ENCODE measurements at places on chromosomes 7 and 10.

DNA sequence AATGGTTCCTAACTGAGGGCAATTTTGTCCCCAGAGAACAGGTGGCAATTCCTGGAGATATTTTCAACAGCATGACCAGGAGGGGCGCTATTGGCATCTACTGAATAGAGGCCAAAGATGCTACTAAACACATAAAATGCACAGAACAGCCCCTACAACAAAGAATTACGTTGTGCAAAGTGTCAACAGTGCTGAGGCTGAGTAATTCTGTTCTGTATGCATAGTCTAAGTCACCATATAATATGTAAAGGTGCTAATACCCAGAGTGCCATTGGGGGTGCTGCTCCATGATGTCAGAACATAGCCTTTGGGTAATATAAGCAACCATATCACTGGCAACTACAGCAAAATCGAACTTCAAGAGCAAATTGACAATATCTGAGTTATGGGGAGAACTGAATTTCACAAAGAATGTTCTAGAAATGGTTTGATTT is 213.3 kb upstream of the PHYHIPL start:
- no peak for DNase-seq

GRCh38 chr10:88467835-88468485 is 115.2 kb downstream of the RNLS start:
- DNase-seq, result no peak

- peak; percentile 8 for DNase-seq
These were observed 269.7 kb upstream of the HABP2 start for GRCh38 chr10:113283189-113283588.

GRCh38 chr10:63106111-63106755 is 26.9 kb upstream of the NRBF2 start:
- peak; percentile 72 for DNase-seq

DNA sequence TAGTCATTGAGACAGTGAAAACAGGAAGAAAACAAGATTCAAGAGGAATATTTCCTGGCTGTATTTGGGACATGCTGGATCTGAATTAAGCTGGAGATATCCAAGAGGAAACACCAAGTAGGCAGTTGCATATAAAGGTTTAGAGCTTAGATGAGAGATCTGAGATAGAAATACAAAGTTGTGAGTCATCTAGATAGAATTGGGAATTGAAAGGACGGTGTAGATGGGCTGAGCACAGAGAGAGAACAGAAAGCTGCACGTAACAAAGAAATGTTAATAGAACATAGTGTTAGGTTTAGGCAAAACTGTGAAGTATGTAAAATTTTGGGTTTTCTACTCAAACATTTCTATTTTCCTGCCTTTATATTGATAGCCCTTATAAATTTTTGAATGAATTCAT is 218.5 kb upstream of the TMEM196 start:
- peak; percentile 2 for DNase-seq

DNA sequence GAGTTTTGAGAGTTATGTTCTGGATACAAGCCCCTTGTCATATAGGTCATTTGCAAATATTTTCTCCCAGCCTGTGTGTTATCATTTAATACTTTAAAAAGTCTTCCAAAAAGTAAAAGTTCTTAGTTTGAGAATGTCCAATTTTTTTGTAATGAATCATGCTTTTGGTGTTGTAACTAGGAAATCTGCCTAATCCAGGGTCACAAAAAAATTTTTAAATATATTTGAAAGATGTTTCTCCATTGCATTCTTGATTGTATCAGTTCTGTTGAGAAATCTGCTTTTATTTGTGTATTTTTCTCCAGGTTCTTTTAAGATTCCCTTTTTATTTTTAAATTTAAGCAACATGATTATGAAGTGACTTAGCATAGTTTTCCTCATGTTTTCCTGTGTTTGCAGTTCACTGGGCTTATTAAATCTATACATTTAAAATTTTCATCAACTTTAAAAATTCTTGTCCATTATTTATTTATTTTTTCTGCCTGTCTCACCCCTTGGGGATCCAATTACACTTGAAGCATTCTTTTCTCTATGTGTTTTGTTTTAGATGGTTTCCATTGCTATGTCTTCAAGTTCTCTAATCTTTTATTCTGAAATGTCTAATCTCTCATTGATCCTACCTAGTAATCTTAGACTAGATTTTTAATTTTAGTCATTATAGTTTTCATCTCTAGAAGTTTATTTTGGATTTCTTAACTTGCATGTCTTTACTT is 47.0 kb downstream of the CCDC71L start:
- DNase-seq, result no peak
